Stimulated activated naive CD8-positive, alpha-beta T cell treated with anti-CD3 and anti-CD28 coated beads, Interleukin-15, Interleukin-2, amounts not matched to agents 100 U/mL and 50 U/mL, for 24 hours (primary cell): ENCODE measurements at places on chromosomes 2 and 18.

GRCh38 chr2:111618226-111618977 lies 265.6 kb downstream of the ANAPC1 start:
- DNase-seq = no peak

DNA sequence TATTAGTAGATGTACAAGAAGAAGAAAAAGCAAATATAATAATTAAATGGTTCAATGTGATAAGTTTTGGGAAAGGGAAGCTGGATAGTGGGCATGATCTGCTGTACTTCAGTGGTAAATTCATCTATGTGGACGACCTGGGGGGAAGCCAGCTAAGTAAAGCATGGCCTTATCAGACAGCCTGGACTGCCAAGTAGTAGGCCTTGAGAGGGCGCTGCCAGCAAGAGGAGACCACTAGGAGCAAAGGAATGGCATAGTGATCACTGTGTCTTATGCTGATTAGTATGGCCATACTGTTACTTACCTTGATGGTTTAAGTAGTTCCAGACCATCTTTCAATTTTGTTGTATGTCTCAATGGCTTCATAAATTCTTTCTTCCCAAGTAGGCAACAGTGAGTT lies 287.6 kb downstream of the SETBP1 start:
- no peak for DNase-seq

- no peak for DNase-seq
Measured at GRCh38 chr2:200255549-200255948, 50.9 kb upstream of the SPATS2L start.

GRCh38 chr2:72033636-72034035 lies 114.0 kb downstream of the CYP26B1 start:
- no peak for DNase-seq
